Testis (tissue), 5 donors: ENCODE measurements at places on chromosomes 5 and 9. TPM values are rescaled to one million over a fixed set of nuclear protein-coding genes. Genes with fewer than 3 reads are reported as not detected.

FCN2 gene
- not detected for total RNA-seq

SEC24A gene
- 13.7 TPM for total RNA-seq

ACER2 gene
- 5.5 TPM for total RNA-seq

KCNMB1 gene
- 3.1 TPM for total RNA-seq

SV2C gene
- 0.56 TPM for total RNA-seq

TMEM267 gene
- total RNA-seq, result 21.0 TPM

HCN1 gene
- 1.7 TPM for total RNA-seq

TAL2 gene
- not detected for total RNA-seq

RGS7BP gene
- total RNA-seq, result 7.8 TPM

SPINK7 gene
- not detected for total RNA-seq

GRCh38 chr5:176639981-176640380 lies 7.3 kb upstream of the TSPAN17 start:
- peaks cover 8% of the 10 kb centered on the region for H3K4me1 ChIP-seq
- DNase-seq, result no peak
- H3K27me3 ChIP-seq, result no peaks in the 10 kb centered on the region
- no peaks in the 10 kb centered on the region for H3K36me3 ChIP-seq
- H3K4me3 ChIP-seq, result no peak overlapping the region

GRCh38 chr5:553874-554273 lies 29.6 kb upstream of the SLC9A3 start:
- no peak overlapping the region for H3K27ac ChIP-seq
- no peak overlapping the region for H3K4me3 ChIP-seq
- H3K4me1 ChIP-seq, result no peaks in the 10 kb centered on the region
- no peaks in the 10 kb centered on the region for H3K27me3 ChIP-seq

DNA sequence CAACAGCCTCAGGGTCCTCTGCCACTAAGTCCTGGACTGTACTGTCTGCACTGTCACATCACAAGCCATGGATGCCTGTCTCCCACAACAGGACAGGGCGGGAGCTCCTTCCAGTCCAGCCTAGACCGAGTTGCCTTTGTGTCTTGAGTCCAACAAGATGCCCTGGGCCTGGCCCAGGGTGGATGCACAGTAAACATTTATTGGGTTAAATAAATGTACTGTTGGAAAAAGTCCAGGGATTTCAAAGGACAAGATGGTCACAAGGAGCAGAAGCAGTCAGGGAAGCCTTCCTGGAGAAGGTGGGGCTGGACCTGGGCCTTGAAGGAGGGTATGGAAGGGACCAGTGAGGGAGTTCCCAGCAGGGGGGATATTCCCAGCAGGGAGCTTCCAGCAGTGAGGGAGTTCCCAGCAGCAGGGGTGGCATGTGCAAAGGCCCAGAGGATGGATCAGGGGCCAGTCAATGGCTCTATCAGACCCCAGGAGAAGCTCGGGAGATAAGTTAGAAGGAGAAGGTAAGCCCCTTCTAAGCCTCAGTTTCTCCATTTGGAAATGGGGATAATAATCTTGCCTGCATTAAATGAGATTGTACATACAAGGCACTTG lies 72.7 kb upstream of the NEURL1B start:
- H3K4me3 ChIP-seq, result no peak overlapping the region
- peaks cover 4% of the 10 kb centered on the region for H3K4me1 ChIP-seq
- H3K36me3 ChIP-seq, result no peaks in the 10 kb centered on the region

- no peak for DNase-seq
- no peak overlapping the region for H3K4me3 ChIP-seq
- no peak overlapping the region for H3K27ac ChIP-seq
- H3K27me3 ChIP-seq, result no peaks in the 10 kb centered on the region
- no peaks in the 10 kb centered on the region for H3K4me1 ChIP-seq
These were observed 12.2 kb upstream of the CLPTM1L start for GRCh38 chr5:1356873-1357787.

GRCh38 chr9:123176949-123177348 lies 91.4 kb downstream of the STRBP start:
- DNase-seq, result no peak
- no peaks in the 10 kb centered on the region for H3K27me3 ChIP-seq
- H3K27ac ChIP-seq, result no peak overlapping the region
- H3K36me3 ChIP-seq, result no peaks in the 10 kb centered on the region

DNA sequence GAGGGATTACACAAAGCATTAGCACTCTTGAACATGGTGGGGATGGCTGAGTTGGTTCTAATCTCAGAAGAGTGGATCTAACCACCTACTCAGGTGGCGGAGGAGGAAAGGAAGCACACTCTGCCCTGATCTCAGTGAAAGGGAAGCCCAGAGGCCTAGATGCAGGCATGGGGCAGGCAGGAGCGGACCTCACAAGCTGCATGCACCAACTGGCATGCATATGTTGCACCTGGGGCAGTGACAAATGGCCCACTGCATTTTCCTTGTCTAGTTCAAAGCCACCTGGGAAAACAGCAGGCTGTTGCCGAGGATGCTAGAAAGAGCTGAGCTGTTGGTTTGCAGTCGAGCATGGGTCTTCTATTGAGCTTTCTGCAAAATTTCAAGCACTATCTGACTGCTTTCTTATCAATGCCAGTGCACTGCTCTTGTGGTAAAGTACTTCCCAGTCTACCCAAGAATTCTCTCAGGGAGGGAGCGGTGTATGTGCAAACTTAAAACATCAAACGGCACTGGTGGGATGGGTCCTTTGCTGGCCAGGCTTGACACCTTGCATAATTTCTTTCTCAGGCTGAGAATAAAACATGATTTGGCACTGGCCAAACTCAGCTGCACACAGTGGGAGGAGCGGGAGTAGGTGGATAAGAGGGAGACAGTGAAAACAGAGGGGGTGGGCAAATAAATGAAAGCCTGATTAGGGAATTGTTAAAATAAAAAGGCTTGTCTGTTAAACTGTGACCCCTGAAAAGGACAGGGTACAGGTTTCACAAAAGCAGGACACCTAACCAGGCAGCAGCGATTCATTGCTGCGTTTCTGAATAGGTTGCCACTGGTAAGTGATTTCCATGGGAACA lies 108.9 kb downstream of the MARCHF3 start:
- no peaks in the 10 kb centered on the region for H3K36me3 ChIP-seq
- no peak overlapping the region for H3K4me3 ChIP-seq
- no peaks in the 10 kb centered on the region for H3K4me1 ChIP-seq
- H3K27ac ChIP-seq, result no peak overlapping the region
- H3K27me3 ChIP-seq, result no peaks in the 10 kb centered on the region

GRCh38 chr9:89640801-89641200 lies 36.0 kb downstream of the GADD45G start:
- H3K36me3 ChIP-seq, result no peaks in the 10 kb centered on the region
- H3K27ac ChIP-seq, result no peak overlapping the region
- DNase-seq, result no peak

- no peaks in the 10 kb centered on the region for H3K36me3 ChIP-seq
- no peaks in the 10 kb centered on the region for H3K27me3 ChIP-seq
These were observed 67.0 kb upstream of the EIF4EBP3 start for GRCh38 chr5:140480310-140481014.

DNA sequence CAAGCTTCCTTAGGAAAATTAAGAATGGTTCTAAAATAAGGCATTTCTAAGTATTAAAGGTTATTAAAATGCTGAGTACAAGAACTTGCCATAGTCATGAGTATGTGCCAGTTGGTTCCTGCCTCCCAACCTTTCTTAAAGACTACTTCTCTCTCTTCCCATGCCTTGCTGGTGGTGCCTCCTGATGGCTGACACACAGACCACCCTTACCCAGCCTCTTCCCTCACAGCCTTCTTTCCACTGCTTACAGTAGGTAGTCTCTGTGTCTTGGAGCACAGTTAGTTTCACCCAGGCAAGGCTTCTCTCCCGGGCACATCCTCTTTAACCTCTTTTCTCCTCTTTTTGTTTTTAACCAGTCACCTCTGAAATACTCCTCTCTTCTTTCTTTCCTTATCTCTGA lies 20.6 kb upstream of the GPR150 start:
- no peaks in the 10 kb centered on the region for H3K4me1 ChIP-seq
- no peaks in the 10 kb centered on the region for H3K27me3 ChIP-seq
- DNase-seq, result no peak
- no peak overlapping the region for H3K4me3 ChIP-seq
- H3K36me3 ChIP-seq, result no peaks in the 10 kb centered on the region

- H3K4me3 ChIP-seq, result peak overlapping the region; percentile 87
- H3K27ac ChIP-seq, result peak overlapping the region; percentile 88
- peak; percentile 38 for DNase-seq
- H3K36me3 ChIP-seq, result no peaks in the 10 kb centered on the region
These were observed 1.1 kb upstream of the SNX24 start for GRCh38 chr5:122844136-122844909.

DNA sequence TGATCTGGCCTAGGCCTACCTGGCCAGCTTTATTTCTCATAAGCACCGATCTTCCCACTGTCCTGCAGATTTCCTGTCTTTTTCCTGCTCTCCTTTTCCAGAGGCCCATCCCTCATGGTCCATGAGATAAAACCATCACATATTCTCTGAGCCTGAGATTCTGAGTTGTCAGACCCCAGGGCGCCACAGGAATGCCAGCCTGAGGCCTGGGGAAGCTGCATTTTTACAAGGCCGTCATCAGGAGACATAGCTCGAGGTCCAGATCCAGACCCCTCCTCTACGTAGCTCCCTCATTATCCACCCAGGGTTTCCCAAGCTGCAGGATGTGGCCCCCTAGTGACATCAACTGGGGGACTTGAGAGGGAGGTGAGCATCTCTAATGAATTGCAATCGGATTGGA lies 204.3 kb downstream of the ATPSCKMT start:
- H3K27me3 ChIP-seq, result no peaks in the 10 kb centered on the region
- DNase-seq, result no peak
- H3K36me3 ChIP-seq, result no peaks in the 10 kb centered on the region
- H3K27ac ChIP-seq, result no peak overlapping the region

- no peaks in the 10 kb centered on the region for H3K27me3 ChIP-seq
- H3K4me1 ChIP-seq, result peaks cover 46% of the 10 kb centered on the region
- H3K27ac ChIP-seq, result no peak overlapping the region
- no peaks in the 10 kb centered on the region for H3K36me3 ChIP-seq
- H3K4me3 ChIP-seq, result no peak overlapping the region
These were observed 2.8 kb downstream of the DCAF12 start for GRCh38 chr9:34123682-34124081.

DNA sequence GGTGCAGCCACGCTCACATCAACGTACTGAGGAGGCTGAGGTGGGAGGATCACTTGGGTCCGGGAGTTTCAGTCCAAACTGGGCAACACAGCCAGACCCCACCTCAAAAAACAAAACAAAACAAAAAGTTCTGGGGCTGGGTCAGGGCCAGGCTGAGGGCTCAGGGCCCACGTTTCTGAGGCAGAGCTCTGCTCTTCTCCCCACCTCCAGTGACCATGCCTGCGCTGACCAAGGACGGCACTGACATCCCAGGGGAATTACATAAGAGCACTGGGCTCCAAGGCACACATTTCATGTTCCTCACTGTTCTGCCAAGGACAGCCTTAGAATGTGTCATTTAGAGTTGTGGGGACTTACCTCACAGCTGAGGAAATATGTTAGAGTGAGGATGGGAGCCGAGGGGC lies 40.4 kb upstream of the TESK1 start:
- peak overlapping the region; percentile 52 for H3K27ac ChIP-seq
- peaks cover 16% of the 10 kb centered on the region for H3K4me1 ChIP-seq
- no peak for DNase-seq
- no peaks in the 10 kb centered on the region for H3K27me3 ChIP-seq
